Posterior cingulate gyrus (tissue), 11 donors: ENCODE measurements at places on chromosomes 2 and 18.

GRCh38 chr2:220276741-220277444 is 649.5 kb downstream of the SLC4A3 start:
- no peak for DNase-seq

GRCh38 chr18:37935086-37935485 is 369.5 kb upstream of the CELF4 start:
- no peak for DNase-seq

GRCh38 chr2:164066095-164066494 is 330.3 kb upstream of the FIGN start:
- no peak for DNase-seq

DNA sequence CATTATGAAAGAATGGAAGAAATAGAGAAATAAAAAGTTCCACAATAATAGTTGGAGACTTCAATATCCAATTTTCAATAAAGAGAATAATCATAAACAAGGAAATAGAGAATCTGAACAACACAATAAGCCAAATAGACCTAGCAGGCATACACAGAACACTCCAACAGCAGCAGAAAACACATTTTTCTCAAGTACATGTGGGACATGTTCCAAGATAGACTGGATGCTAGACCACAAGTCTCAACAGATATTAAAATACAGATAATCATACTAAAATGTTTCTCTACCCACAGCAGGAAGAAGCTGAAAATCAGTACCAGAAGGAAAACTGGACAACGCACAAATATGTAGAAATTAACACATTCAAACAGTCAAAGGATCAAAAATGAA is 113.9 kb downstream of the USP34 start:
- DNase-seq = no peak

DNA sequence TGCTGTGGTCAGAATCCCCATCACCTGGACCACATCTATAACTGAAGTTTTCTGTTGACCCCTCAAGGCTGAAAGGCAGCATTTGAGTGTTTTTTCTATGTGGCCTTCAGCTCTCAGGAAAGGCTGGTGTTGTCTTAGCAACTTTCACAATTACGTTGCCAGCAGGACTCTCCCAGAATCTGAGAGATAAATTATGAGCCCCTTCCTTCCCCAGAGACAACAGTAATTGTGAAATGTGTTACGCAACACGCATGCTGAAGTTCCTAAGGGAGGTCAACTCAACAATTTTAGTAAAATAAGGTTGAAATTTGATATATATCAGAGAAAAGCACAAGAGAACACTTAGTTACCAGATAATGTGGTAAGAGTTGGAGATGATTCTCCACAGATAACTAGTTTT is 216.5 kb upstream of the SLC8A1 start:
- DNase-seq = no peak

DNA sequence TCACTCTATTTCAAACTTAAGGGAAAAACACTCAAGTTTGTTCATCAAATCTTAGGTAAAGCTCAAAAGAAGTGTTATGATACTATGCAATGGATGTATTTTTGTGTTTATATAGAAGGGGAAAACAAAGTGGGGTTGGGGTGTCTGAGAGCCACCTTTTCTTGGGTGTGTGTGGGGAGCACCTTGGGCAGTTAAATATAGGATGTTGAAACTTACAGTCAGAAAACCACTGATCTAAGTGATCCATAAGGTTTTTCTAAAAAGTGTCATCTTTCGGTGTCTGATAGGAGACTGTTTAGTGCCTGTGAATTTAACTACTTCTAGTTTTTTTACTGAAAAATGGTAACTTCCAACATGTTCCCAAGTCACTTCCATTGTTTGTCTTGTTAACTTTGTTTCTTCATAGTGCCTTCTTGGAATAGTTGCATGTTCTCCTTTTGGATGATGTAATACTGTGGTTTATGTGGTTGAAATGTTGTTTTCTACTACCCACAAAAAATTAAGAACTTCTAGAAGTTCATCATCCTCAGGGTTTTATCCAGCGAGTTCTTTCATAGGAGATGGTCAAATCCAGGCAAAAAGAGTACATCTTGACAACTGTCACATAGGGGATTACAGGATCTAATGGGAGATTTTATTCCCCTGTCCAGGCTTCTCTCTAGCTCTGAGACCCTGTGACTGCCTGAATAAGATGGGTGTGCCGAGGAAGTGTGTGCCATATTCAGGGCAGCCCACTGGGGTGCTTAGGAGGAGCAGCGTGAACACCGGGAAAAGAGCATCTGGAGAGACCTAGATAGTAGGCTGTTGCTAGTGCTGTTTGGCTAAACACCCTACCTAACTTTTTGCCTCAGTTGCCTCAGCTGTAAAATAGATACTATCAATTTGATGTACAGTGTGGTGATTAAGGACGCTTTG is 46.2 kb downstream of the CAB39 start:
- no peak for DNase-seq

- DNase-seq = no peak
These were observed 377.6 kb downstream of the RND3 start for GRCh38 chr2:150109912-150110311.

- DNase-seq = no peak
These were observed 739 bp downstream of the PKDCC start for GRCh38 chr2:42048299-42049220.

DNA sequence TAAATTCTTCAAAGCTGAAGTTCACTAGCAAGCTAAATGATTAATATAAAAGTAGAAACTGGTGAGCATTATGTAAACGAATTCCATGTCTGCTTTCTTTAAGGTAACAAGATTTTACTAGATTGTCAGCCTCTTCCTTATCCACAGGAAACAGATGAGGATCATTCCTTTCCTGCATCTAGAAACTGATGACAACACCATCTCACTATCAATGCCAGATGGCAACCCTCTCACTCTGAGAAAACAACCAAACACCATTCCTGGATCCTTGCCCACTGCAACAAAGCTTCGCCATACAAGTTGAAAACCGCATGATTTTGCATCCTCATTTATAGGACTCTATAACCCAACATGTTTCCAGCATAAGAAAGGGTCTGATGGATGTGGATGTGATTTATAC is 122.9 kb downstream of the ZNF521 start:
- no peak for DNase-seq

GRCh38 chr18:51054764-51055163 is 24.8 kb downstream of the SMAD4 start:
- DNase-seq = no peak

DNA sequence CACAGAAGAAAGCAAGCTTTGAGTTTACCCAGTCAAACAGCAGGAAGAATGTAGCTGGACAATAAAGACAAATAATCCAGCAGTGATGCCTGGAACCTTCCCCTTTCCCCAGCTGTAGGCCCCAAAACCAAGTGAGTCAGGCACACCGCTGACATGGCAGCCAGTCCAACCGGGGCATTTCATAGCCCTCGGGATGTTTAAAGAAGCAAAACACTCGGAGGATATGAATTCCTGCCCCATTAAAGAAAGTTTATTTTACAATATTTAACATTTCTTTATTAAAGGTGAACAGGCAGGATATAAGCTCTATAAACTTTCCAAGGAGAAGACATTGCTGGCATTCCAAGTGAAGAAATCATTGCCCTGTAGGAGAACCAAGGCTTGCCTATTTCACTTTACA is 507.6 kb upstream of the TNP1 start:
- no peak for DNase-seq

- DNase-seq = peak; percentile 71
These were observed 71.5 kb downstream of the SFXN5 start for GRCh38 chr2:72999729-73000725.

DNA sequence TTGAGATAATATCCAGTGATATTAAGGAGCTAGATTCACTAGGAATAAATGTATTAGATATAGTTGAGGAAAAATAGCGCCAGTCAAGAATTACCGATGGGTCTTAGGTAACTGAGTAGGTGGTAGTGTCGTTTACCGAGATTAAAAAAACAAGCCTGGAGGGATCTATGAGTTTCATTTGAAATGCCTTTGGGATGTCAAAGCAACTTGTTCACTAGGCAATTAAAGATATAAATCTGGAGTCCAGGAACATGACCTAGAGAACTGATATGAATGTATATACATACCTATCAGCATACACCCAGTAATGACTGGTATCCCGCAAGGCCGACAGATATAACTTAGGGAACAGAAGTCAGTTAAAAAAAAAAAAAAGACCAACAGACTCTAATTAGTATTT is 29.2 kb upstream of the MAP4K3 start:
- no peak for DNase-seq

- DNase-seq = no peak
These were observed 98.1 kb downstream of the LRRC30 start for GRCh38 chr18:7329016-7329415.

DNA sequence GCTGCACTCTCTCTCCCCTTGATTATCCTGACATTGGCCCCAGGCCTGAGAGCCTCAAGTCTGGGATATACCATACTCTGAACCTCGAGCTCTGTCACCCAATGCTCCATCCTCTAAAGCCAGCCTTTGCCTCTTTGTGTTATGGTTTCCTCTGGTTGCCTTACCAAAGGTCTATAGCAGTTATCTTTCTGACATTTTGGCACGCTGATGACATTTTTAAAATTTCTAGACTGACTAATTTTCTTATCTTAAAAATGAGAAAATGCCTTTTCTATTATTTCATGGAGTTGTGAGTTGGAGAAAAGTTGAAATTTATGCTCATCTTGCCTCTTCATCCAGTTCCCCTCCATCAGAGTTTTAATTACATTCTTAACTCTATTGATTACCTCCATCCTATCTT is 62.7 kb downstream of the PKP4 start:
- DNase-seq = no peak

- DNase-seq = no peak
These were observed 21.2 kb upstream of the NCKAP5 start for GRCh38 chr2:133589456-133589855.
